ENCODE measurements at places on chromosomes 7 and 10.

- no peak for DNase-seq
These were observed 94.0 kb downstream of the GRK5 start for GRCh38 chr10:119301397-119301796.

DNA sequence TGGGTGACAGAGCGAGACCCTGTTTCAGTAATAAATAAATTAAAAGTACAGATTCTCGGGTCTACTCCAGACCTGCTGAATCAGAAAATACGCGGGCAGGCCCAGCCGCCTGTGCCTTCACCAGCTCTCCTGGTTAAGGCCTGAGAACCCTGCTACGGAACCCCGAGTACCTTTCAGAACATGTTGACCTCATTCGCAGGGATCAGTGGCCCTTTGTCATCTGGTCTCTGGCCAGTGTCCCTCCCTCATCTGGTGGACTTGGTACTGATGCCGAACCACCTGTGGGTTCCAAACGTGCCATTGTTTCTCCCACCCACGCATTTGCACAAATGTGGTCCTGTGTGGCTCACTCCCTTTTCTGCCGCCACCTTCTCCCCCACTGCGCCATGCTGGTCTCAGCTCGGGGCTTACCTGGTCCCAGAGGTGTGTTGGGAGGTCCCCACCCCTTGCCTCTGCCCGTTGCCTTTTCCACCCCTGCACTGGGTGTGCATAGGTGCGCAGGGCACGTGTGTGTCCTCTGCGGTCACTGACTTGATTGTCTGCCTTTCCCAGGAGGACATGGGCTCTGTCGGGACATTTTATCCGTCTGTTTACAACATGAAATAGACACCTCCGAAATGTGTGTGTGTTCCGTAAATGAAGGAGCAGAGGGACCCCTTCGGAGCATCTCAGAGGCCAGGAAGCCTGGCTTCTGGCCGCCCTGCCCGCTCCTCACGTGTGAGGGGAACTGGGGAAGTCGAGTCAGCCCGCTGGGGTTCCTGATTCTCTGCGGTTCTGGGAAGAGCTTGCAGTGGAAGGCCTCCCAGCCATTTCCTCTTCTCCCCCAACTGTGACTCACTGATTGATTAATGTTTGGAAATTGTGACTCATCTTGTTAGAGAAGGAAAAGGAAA lies 135.2 kb downstream of the CUX1 start:
- DNase-seq: no peak

DNA sequence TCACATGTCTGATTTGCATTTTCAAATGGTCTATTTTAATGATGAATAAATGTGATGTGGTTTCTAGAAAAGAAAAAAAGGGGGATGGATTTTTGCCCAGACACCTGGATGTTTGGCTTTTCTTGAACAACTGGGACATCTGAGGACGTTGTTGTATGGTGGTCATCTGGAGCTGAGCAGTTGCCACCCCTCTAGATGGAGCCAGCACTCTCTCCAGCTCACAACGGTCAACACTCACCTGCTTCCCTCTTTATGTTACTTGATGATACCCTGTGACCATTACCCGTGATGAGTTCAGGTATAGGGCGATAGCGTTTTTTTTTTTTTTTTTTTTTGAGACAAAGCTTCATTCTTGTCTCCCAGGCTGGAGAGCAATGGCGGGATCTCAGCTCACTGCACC lies 30.1 kb upstream of the PAXIP1 start:
- DNase-seq: no peak

DNA sequence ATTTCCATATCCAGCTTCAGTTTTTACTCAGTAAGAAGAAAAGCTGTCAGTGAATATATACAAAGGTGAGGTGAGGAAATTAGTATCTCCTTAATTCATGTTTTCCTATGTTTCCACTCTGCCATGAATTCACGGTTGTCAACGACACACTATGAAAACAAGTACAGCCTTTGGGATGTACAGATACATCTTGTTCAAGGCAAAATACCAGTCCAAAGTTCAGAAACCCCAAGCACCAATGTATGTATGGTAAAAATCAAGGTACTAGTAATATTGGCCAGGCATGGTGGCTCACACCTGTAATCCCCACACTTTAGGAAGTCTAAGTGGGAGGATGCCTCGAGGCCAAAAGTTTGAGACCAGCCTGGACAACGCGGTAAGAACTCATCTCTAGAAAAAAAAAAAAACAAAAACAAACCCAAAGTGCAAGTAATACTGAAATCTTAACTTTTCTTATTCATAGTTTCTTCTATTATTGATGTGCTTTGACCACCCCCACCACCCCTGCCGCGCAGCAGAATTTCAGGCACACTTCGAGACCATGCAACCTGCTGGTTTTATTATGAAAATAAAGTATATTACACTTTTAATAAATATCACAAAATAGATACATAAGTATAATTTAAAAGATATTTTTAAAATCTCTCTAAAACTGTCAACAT lies 3.5 kb downstream of the ESYT2 start:
- DNase-seq: no peak

GRCh38 chr7:128259131-128260061 lies 18.3 kb downstream of the LEP start:
- DNase-seq: no peak

DNA sequence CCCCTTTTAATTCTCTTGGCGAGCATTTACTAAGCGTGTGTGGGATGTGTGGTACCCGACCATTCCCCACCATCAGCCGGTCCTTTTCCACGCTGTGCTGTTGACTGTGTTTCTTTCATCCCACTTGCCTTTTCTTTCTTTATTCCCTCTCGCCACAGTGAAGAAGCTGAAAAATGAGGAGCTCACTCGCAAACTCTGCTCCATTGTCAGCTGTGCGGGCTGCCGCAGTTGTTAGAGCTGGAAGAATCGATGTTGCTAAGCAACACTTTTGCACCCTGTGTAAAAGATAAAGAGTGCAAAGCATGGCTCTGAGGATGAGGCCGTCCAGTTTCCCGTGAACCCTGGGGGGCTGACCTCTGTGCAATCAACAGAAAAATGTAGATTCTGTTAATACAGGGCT lies 203.1 kb upstream of the NEBL start:
- no peak for DNase-seq

GRCh38 chr10:17255512-17255911 lies 27.5 kb downstream of the VIM start:
- DNase-seq: no peak

DNA sequence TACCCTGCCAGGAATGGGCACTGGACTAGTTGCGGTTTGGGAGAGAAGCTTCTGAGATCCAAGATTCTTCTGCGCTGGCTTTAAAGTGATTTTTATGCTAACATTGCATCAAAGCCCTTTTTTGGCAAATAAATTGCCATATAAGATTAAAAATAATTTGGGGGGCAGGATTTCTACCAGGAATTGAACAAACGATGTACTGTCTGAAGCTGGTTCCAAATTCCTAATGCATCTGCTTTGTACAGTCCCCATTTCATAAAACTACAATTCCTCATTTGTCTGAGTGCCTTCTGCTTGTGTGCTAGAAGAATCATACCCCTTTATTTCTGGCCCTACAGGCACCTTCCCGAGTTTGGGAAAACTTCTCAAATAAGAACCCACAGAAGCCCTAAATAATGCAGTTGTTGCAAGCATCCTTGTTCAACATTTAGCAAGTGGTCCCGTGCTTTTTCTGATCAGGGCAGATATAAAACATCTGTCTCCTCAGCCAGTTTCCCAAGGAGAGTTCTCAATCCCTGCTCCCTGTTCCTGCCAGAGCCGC lies 349.7 kb downstream of the PTEN start:
- DNase-seq: no peak

DNA sequence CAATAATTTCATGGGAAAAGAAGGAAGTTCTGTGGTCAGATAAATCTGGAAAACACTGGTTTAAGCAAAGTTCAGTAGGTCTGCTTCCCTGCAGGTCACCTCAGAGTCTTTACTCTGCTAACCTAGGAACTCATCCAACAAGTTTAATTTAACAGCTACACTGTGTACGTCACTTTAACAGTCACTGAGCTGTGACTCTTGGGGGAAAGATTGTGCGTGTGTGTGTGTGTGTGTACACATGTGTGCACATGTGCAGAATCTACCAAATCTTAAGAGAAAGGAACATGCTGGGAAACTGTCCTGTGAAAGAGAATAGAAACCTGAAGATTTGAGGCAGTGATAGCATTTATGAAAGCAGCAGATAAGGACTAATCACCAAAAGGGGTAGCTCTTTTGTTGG lies 62.6 kb downstream of the IKZF1 start:
- no peak for DNase-seq

DNA sequence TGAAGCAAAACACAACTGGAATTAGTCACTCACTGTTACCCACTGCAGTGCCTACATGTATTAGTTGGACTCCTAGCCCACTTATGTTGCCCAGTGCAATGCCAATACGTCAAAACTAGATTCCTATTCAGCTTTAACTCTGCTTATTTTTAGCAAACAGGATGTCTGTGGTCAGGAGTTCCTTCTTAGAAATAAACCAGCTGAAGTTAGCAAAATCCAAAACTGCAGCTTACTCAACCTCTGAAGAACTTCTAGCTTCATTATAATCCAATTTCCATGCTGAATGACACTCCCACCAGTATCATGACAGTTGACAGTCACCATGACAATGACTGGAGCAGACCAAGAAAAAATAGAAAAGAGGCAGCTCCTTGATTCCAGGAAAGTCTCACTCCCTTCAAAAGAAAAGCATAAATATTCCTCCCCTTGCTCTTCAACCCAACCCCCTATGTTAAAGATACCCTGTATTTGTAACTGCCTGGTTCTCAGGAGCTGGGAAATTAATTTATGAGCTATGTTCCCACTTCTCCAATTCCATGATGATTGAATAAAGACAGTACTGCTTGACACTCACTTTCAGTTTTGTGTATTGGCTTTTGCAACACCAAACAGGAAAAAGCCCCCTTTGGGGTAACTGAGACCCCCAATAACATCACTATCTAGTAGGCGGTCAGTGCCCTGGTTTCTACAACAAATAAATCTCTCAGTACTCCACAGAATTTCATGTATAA lies 327.4 kb downstream of the SORCS1 start:
- no peak for DNase-seq

DNA sequence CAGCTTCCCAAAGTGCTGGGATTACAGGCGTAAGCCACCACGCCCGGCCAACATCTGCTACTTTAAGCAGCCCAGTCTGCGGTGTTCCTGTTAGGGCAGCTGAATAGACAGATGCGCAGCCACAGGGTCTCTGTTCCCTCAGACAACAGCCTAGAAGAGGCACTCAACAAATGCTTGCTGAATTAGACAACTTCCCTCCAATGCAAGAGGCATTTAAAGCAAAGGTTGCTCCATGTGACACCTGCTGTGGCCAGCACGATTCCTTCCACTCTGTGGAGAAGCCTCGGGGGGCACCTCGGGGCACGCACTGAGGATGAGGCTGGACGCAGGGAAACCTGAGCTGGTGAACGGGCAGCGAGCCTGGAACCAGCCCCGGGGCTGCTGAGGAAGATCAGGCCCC lies 237.8 kb downstream of the MAD1L1 start:
- no peak for DNase-seq

- DNase-seq: no peak
These were observed 82.9 kb downstream of the HYCC1 start for GRCh38 chr7:22931011-22931410.

DNA sequence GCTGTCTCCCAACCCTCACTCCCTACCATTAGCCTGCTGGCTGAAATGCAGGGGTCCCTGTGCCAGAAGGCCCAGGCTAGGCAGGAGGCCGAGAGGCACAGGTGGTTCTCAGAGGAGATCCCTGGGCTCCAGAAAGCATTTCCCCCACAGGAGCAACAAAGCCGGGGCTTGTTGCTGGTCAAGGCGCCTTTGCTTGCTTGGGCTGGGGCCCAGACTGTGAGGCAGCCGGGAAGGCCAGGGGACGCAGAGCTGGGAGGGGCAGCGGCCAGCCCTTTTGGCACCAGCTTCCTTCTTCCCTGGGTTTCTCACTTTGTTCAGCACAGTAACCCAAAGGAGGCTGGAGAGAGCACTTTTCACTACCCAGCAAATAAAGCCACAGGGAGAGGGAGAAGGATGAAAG lies 48.6 kb downstream of the FBXW4 start:
- DNase-seq: no peak

GRCh38 chr10:113027574-113028455 lies 77.8 kb downstream of the TCF7L2 start:
- no peak for DNase-seq
